ENCODE measurements at places on chromosomes 12 and 14. TPM values are rescaled to one million over a fixed set of nuclear protein-coding genes. Genes with fewer than 3 reads are reported as not detected.

GRCh38 chr12:203462-204260 is 10.3 kb downstream of the SLC6A12 start:
- H3K27ac ChIP-seq = no peak overlapping the region
- DNase-seq = no peak
- peaks cover 42% of the 10 kb centered on the region for H3K27me3 ChIP-seq

GRCh38 chr14:75050852-75051555 is at the start of gene MLH3:
TSS of gene MLH3 (minus strand) at chr14:75051467. CDS start at chr14:75049655, 1,812 bp downstream.
- H3K4me1 ChIP-seq = peaks cover 91% of the 10 kb centered on the region
- peak; percentile 32 for DNase-seq
- H3K36me3 ChIP-seq = peaks cover 19% of the 10 kb centered on the region
- peaks cover 3% of the 10 kb centered on the region for H3K27me3 ChIP-seq
- H3K27ac ChIP-seq = peak within 1 kb of the TSS; percentile 89

GRCh38 chr12:27112871-27113270 is 30.5 kb upstream of the C12orf71 start:
- peaks cover 34% of the 10 kb centered on the region for H3K4me1 ChIP-seq
- H3K27ac ChIP-seq = no peak overlapping the region
- peaks cover 1% of the 10 kb centered on the region for H3K27me3 ChIP-seq
- no peak overlapping the region for H3K4me3 ChIP-seq
- no peak for DNase-seq
- H3K36me3 ChIP-seq = peaks cover 15% of the 10 kb centered on the region

The SLC25A47 gene
- total RNA-seq = not detected

GRCh38 chr14:103500148-103500990 is 22.3 kb downstream of the CKB start:
- DNase-seq = peak; percentile 74
- peak overlapping the region; percentile 47 for H3K27ac ChIP-seq
- H3K4me3 ChIP-seq = no peak overlapping the region
- H3K27me3 ChIP-seq = peaks cover 5% of the 10 kb centered on the region

GRCh38 chr14:88823968-88824313 is 510 bp upstream of the TTC8 start:
- H3K27me3 ChIP-seq = no peaks in the 10 kb centered on the region
- H3K4me3 ChIP-seq = peak overlapping the region; percentile 95
- peak overlapping the region; percentile 100 for H3K27ac ChIP-seq
- peaks cover 48% of the 10 kb centered on the region for H3K4me1 ChIP-seq
- peaks cover 19% of the 10 kb centered on the region for H3K36me3 ChIP-seq
- no peak for DNase-seq

- DNase-seq = no peak
- peak overlapping the region; percentile 66 for H3K4me3 ChIP-seq
- no peaks in the 10 kb centered on the region for H3K36me3 ChIP-seq
- H3K4me1 ChIP-seq = peaks cover 7% of the 10 kb centered on the region
Observed at GRCh38 chr14:104800015-104800770, 708 bp upstream of the ZBTB42 start.

GRCh38 chr14:63672417-63673180 is 30.9 kb upstream of the WDR89 start:
- H3K4me3 ChIP-seq = no peak overlapping the region
- no peak for DNase-seq
- peaks cover 17% of the 10 kb centered on the region for H3K36me3 ChIP-seq
- no peaks in the 10 kb centered on the region for H3K27me3 ChIP-seq

GRCh38 chr14:104967386-104968152 is 10.6 kb downstream of the AHNAK2 start:
- no peak for DNase-seq
- H3K4me1 ChIP-seq = peaks cover 47% of the 10 kb centered on the region
- H3K27me3 ChIP-seq = no peaks in the 10 kb centered on the region
- H3K4me3 ChIP-seq = peak overlapping the region; percentile 90
- H3K27ac ChIP-seq = peak overlapping the region; percentile 66

DNA sequence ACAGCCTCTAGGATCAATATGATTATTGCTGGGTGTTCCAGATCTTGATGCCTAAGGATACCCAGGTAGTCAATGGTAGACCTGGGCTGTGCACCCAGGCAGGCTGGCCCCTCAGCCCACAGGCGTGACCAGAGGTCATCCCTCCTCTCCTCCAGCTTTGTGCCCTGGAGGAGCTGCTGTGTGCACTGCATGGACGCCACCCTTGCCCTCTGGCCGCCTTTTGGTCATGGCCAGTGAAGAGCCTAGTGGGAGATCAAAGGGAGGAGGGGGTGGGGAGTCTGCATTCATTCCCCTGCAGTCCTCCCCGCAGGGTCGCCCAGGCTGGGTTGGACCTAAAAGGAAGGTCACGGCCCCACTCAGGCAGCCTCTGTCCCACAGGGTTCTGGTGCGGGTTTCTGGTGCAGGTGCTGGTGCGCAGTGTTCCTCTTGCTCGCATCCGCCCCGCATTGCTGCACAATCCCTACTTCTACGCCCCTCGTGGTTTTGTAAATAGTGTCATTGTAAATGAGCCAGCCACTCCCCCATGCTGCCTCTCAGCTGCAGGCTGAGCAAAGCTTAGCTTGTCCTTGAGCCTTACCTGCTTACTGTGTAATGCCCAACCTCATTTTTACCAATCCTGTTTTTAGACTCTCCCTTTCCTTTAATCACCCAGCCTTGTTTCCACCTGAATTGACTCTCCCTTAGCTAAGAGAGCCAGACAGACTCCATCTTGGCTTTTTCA is 55.3 kb downstream of the PSMA6 start:
- H3K36me3 ChIP-seq = no peaks in the 10 kb centered on the region
- H3K4me3 ChIP-seq = no peak overlapping the region
- peaks cover 4% of the 10 kb centered on the region for H3K4me1 ChIP-seq
- H3K27ac ChIP-seq = no peak overlapping the region
- no peak for DNase-seq
- peaks cover 7% of the 10 kb centered on the region for H3K27me3 ChIP-seq

DNA sequence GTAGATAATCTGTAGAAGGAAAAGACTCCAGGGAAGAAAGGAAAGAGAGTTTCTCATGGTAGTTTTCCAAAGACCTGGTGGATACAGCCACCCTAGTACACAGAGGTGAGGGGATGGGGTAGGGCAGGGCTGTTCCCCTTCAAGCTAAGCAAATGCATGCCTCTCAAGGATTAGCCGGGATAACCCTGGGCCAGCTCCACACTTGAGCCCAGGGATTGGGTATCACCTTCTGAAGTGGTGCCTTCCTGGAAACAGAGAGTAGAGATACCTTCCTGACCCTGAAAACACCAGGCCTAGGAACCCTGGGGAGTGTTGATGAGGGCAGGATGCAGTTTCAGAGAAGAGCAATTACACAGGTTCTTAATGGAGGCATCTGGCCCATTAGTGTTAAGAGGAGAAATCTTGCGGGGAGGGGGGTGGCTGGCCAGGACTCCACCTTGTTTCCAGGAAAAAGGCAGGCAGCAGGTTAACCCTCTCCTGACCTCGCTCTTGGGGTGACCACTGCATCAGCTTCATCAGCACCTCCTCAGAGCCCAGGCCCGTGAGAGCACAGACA is 106.9 kb upstream of the TMEM233 start:
- no peaks in the 10 kb centered on the region for H3K4me1 ChIP-seq
- H3K36me3 ChIP-seq = 0 out of 2 replicates have a peak, but pooled peaks cover 5% of the 10 kb centered on the region
- no peak for DNase-seq
- H3K27ac ChIP-seq = no peak overlapping the region

GRCh38 chr14:106874350-106874749 is 1348.0 kb downstream of the TMEM121 start:
- H3K4me3 ChIP-seq = no peak overlapping the region
- no peaks in the 10 kb centered on the region for H3K36me3 ChIP-seq
- no peak overlapping the region for H3K27ac ChIP-seq
- DNase-seq = no peak
- H3K27me3 ChIP-seq = no peaks in the 10 kb centered on the region

DNA sequence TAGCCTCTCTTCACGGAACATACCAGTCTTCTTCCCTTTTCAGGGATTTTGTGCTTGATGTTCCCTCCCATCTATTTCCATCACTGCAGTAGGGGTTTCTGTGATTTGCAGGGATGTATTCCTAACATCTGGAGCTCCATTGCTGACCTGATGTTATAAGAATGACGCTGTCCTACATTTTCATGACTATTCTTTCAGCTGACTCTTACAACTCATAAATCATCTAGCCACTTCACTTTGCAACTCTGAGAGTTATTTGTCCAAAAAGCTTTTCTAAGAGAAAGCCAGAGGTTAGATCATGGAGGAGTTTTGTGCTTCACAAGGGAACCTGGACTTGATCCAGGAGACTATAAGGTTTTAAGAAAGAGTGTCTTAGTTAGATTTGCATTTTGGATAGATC is 116.6 kb upstream of the FAR2 start:
- DNase-seq = no peak
- H3K27ac ChIP-seq = no peak overlapping the region
- no peaks in the 10 kb centered on the region for H3K4me1 ChIP-seq
- no peak overlapping the region for H3K4me3 ChIP-seq
- H3K27me3 ChIP-seq = no peaks in the 10 kb centered on the region

DNA sequence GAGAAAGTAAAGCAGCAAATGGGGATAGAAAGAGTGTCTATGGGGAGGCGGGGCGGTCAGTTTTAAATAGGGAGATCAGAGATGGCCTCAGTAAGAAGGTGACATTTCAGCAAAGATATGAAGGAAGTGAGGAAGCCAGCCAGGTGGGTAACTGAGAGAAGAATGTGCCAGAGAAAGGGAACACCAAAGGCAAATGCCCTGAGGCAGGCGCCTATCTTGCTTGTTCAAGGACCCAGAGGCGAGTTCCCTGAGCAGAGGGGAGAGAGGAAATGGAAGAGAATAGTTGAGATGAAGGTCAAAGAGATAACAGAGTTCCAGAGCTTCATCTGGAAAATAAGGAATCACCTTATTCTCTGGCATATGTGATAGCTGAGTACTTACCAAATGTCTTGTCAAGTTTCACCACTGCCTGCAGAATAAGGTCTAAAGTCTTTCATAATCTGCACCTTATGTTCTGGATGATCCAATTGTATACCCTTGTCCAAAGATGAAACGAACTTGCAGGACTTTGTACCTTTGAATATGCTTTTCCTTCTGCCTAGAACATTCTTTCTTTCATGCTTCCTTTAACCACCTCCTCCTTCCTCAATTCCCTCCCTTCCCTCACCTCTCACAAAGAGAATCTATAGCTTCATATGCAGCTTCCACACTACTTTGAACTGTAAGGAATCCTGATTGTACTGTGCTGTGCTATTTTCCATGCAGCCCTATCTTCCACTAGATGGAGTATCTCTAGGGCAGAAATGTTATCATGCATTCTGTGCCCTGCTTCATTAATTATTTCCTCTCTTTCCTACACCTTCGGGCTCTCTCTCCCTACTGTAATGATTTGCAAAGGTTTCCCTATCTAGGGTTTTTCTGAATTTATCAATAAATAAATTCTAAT is 38.5 kb downstream of the GNPTAB start:
- DNase-seq = no peak
- peaks cover 13% of the 10 kb centered on the region for H3K36me3 ChIP-seq

- H3K4me1 ChIP-seq = peaks cover 13% of the 10 kb centered on the region
- no peak for DNase-seq
- no peak overlapping the region for H3K4me3 ChIP-seq
- no peaks in the 10 kb centered on the region for H3K36me3 ChIP-seq
Observed at GRCh38 chr12:12705838-12706520, 10.0 kb upstream of the GPR19 start.

The GALNT8 gene
- not detected for total RNA-seq

DNA sequence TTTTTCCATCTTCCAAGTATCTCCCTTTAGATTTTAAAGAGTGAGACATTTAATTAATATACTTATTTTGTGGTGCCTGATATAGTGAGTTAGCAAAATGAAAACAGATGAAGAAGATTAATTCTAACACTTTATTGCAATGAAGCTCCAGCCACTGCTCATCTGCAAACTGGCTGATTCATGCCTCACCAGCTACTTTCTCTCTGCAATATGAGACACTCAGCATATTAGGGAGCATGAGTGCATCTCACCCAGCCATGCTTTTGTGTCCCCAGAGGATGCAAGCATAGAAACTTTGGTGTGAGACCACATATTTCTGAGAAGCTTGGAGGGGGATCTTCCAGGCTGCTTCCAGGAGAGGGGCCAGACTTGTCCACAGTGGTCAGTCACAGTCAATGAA is 148.6 kb downstream of the BMP4 start:
- peaks cover 2% of the 10 kb centered on the region for H3K27me3 ChIP-seq
- H3K4me3 ChIP-seq = no peak overlapping the region
- H3K4me1 ChIP-seq = no peaks in the 10 kb centered on the region
- no peak for DNase-seq
- H3K36me3 ChIP-seq = no peaks in the 10 kb centered on the region

Measured in HFFc6 (cell line).